ENCODE measurements at places on chromosomes 3 and 15.

GRCh38 chr15:76678766-76679165 is 226.4 kb downstream of the SCAPER start:
- no peak for DNase-seq

- no peak for DNase-seq
These were observed 3.2 kb downstream of the SENP7 start for GRCh38 chr3:101509811-101510210.

DNA sequence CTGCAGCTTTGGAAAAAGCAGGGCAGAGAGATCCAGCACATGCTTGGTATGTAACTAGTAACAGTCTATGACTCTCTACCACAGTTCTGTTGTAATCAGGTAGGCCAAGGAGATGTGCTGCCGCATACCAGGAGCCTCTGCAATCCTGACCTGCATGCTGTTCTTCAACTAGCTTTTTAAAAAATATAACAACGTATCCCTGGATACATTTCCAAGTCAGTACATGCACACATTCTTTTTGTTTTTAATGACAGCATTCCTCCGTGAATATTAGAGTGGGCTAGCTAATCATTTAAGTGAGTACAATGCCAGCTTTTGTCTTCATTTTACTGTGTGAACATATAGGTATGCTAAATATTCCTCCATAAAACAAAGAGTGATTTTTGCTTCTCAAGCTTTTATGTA is 437.8 kb downstream of the RBMS3 start:
- no peak for DNase-seq

GRCh38 chr15:83094583-83094982 is 12.9 kb upstream of the TM6SF1 start:
- no peak for DNase-seq

GRCh38 chr15:40353697-40354096 is 2.9 kb downstream of the PHGR1 start:
- DNase-seq = no peak

- no peak for DNase-seq
These were observed 66.8 kb downstream of the RPL39L start for GRCh38 chr3:187072511-187072910.

GRCh38 chr15:70698426-70698825 is 64.9 kb downstream of the UACA start:
- no peak for DNase-seq

GRCh38 chr3:172461530-172462138 is 13.4 kb upstream of the GHSR start:
- DNase-seq = no peak

DNA sequence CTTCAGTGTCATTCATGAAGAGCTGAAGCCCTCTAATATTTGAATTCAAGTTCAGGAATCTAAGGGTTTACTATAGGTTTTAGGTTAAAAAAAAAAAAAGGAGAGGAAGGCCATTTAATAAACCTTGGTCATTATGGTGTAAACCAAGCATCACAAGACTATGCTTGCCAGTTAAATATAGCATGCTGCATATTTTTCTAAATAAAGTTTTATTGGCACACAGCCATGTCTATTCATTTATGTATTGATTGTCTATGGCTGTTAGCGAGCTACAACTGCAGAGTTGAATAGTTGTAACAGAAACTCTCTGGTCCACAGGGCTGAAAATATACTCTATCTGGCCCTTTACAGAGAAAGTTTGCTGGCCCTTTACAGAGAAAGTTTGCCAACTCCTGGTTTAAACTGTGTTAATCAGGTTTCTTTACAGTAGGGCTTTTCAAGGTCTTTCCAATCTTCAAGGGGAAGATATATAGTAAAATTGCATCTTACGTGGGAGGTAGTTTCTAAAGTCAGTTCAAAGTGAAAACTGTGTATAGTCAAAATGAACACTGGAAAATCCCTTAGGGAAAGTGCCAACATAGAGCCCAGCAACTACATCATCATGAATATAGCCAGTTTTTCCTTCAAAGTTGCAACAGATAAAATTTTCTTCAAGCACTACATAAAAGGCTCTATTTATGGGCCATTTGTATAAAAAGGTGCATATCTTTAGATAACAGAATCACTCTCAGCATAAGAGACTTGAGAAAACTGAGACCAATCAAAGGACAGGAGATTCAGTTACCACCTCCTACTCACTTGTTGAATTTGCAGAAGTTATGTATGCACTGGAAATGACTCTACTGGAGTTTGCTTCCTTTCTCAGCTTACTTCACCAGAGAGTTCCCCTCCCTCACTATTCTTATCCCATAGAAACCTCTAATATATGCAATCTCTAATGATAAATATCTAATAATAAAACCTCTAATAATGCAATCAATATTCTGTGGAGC is 49.7 kb upstream of the FRMD4B start:
- DNase-seq = no peak
